ENCODE measurements at places on chromosomes 1 and 21. TPM values are rescaled to one million over a fixed set of nuclear protein-coding genes. Genes with fewer than 3 reads are reported as not detected.

GRCh38 chr1:41151846-41152245 is 90.3 kb downstream of the SCMH1 start:
- no peak for DNase-seq

- no peak for DNase-seq
Measured at GRCh38 chr1:67883069-67883468, 49.8 kb upstream of the GNG12 start.

MCOLN3 gene
- 140 TPM for polyA plus RNA-seq

DNA sequence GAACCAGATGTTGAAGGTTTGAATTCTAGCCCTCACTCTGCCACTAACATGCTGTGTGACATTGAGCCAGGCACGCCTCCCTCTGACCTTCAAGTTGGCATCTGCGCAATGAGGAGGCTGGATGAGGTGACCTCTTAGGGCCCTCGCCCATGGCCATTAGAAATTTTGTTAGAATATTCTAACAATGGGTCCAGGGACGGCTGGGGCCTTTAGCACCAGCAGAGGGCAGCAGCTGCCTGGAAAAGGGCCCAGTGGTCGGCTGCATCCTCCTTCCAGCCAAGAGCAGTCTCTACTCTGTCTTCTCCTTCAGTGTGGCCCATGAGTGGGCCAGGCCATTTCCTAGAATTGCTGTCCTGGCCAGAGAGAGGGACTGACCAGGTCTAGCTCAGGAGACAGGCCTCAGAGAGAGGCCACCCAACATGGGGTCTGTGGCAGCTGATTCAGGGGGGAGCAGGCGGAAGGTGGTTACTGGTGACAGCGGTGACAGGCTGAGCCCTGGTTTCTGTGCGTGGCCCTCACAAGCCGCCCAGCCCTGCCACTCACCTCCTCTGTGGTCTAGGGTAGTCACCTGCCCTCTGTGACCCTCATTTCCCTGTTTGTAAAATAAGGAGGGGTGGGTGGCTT is 101.3 kb upstream of the ACTL8 start:
- DNase-seq, result peak; percentile 69

GRCh38 chr1:41359211-41360073 is 1.8 kb upstream of the FOXO6 start:
- peak; percentile 70 for DNase-seq
